Amygdala (tissue), 56 donors: ENCODE measurements at places on chromosomes 7 and 10.

GRCh38 chr7:74455928-74456327, 2.2 kb downstream of the GTF2IRD1 start:
- no peak for DNase-seq

GRCh38 chr10:101856626-101857025, 13.0 kb upstream of the KCNIP2 start:
- DNase-seq: no peak

DNA sequence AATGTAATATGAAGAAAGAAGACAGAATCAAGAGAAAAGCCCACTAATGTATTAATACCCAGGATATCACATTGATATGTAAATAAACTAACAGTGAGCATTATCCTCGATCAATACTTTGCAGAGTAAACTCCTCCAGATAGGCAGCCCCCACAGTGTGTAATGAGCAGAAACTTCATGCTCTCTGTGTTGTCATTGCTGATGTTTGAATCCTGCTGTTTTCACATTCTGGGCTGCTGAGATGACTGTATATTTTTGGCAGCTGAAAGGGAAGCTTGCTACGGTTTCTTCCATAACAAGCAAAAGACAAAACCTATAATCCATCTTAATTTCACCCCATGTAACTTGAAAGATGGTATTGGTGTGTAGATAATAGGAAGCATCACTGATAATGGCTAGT, 15.3 kb upstream of the THSD7A start:
- no peak for DNase-seq

DNA sequence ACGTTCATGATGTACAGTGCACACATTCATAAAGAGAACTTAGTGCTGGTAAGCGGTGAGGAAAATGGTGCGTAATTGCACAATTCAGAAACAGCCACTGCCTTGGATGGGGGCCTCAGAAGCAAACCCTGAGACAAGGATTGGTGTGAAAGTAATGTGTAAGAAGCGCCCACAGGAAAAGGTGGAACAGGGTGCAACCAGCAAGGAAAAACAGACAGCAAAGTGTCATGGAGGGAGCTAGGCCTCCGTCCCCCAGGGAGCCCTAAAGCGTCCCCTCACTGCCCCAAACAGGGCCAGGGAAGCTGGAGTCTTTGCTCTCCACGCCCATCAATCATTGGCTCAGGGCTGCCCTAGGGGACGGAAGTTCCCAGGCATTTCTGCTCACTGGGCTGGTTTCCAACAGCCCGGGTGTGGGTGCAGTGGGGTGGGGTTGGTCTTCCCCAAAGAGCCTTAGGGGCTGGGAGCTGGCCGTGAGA, 9.6 kb upstream of the C10orf105 start:
- no peak for DNase-seq

GRCh38 chr10:14008740-14009080, 322.0 kb downstream of the FRMD4A start:
- no peak for DNase-seq
